ENCODE measurements at places on chromosomes 5 and 9.

DNA sequence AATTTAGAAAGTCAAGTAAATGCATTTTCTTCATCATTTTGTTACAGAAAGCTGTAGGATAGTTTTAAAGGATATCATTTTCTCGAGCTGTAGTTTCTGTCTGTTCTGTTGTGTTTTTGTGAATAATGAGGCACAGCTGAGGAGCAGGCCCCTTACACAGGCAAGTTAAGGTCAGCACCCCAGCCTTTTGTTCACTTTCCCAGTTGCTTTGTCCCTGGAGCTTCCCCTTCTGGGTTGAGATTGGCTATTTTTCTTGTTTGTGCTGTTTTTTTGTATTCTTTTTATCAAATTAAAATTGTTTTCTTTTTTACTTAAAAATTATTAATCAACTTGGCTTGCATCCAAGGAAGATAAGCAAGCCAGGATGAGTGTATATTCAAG is 213.8 kb upstream of the ACTBL2 start:
- DNase-seq, result no peak

DNA sequence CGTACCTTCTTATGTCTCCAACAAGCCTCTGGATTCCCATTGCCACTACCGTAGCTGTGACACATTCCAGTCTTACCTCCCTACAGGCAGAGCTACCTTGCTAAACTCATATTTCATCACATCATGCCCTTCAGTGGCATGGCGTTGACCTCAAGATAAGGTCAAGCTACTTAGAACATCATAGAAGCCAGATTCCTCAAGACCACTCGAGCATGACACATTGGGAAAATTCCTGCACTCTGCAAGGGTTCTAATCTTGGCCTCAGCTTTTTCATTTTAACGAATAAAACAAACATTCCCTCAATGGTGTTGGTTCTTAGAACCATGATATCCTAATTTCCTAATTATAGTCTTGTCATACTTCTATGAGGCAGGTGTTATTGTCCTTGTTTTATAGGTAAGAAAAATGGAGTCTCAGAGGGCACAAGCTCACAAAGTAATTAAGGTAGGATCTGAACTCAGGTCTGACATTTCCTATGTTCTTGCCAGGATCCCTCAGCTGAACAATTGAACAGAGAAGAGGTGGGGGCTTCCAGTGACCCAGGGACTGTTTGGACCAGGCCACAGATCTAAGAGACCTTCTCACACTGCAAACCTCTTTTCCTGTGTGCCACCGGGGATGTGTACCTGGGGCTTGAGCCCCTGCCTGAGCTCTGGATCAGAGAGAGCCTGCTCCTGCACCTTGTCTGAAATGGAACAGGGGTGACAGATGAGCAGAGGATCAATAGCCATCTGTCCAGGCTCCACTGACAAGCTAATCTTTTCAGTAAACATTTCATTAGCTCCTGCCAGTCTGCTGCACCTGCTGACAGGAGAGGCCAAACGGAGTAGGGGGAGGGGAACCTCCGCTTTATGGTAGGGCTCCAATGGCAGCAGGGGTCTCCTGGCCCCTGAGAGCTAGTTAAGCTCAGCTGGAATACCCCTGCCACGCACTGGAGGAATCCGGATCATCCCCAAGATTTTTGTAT is 49.3 kb downstream of the ALG2 start:
- no peak for DNase-seq

DNA sequence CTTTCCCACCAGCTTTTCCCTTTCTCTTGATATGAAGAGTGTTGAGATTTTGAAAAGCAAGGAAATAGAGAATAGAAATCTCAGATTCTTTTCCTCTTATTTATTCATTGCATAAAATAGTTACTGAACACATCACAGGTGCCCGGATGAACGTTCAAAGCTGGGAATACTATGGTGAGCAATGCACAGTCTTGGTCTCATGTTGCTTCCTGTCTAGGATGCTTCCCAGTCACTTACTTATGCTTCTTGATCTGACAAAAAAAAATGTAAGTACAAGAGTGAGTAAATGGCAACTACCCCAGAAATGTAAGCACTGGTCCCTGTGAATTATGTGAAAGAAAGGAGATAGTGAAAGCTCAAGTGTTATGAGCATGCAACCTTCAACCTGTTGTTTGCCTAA is 153.5 kb upstream of the S1PR3 start:
- no peak for DNase-seq

DNA sequence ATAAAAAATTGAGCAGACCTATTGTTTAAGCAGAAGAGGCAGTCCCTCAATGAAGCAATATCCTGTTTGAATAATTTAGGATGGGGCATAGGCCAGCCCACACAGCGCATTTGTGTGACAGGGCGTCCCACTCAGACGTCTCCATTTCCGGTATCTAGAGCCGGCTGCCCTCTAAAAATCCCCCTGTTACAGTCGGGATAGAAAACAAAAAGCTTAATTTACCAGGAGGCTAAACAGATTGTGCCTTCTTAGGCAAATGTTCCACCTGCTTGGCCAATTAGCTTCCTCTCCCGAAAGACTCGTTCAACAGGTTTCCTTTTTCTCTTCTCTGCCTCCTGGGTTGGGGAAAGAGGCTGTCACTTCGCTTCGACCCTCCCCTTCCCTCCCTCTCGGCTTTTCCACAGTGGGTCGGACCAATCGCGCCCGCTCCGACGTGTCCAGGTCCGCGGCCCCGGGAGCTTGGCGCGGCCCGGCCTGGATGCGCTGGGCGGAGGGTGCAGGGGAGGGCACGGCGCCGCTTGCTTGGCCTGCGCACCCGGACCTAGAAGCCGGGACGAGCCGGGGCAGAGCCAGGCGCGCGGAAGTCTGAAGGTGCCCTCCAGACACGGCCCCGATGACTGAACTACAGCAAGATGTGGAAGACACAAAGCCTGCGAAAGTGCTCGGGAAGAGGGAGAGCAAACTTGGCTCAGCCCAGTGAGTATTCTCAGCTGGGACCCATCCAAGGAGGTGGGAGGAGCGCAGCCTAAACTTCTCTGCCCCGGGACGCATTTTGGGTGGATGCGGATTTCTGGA is at the start of gene GRAMD2B:
Gene GRAMD2B, plus strand, starts transcription at position 416 of the 795 bp plus-strand sequence. Its CDS starts 198 bp downstream, at position 614.
- DNase-seq, result peak; percentile 57

DNA sequence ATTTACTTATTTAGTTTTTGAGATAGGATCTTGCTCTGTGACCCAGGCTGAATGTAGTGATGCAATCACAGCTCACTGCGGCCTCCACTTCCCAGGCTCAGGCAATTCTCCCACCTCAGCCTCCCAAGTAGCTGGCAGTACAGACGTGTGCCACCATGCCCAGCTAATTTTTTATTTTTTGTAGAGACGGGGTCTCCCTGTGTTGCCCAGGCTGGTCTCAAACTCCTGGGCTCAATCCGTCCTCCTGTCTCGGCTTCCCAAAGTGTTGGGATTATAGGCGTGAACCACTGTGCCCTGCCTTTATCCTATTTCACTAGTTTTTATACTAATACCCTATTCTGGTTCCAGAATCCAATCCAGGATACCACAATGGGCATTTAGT is 6.8 kb downstream of the RPS14 start:
- DNase-seq, result no peak

DNA sequence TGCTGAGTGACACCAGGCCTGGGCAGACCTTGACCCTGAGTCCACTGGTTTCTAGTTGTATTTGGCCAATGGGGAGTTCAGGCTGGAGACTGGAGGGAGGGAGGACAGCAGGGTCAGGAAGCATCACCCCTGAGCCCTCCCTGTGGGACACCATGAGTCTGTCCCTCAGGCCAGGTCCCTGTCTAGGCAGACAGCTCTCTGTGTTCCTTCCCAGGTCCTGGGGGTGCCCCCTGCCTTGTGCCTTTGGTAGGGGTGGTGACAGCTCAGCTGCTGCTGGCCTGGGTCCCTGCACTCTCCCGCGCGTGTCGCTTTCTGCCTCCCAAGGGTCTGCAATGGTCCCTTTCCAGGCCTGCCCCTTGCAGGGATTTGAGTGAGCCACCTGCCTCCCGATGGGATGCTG is 125.5 kb downstream of the OLFM1 start:
- DNase-seq, result no peak

DNA sequence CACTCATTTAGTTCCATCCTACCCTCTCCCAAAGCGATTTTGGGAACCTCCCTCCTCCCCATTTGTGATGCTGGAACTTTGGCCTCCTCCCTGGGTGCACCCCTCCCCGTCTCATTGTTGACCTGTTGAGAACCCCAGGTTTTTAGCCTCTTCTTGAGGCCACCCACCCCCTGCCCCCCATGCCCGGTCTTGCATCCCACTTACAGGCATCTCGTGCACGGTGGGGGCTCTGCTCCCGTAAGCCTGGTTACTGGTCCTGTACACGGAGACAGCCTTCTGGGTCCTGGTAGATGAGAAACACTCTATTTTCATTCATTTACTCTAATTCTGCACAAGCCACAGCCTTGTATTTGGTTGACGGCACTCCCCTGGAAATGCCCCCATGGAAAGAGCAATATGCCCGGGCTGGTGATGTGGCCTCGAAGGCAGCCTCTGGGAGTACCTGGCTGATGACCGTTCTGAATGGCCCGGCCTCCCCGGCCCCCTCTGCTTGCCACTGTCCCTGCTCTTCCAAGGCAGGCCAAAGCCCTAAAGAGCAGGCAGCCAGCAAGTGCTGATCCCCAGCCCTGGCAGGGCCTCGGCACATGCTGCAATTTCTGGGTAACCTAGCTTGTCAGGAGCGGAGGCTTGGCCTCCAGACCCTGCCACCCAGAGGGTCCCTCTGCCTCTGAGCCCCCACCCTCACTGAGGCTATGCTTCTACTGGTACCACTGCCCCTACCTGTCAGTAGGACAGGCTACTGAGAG is 1.9 kb upstream of the MRPS2 start:
- no peak for DNase-seq

DNA sequence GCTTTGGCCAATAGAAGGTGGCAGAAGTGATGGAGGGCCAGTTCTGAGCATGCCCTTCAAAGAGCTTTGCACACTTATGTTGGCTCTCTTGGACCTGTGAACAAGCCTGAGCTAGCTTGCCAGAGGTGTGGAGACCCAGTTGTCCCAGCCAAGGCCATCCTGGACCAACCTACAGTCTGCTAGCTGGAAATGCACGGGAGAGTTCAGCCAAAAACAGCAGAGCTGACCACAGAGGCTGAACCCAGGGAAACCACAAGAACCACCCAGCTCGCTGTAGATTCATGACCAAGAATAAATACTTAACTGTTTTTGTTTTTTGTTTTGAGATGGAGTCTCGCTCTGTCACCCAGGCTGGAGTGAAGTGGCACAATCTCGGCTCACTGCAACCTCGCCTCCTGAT is 65.4 kb upstream of the HAND1 start:
- no peak for DNase-seq

DNA sequence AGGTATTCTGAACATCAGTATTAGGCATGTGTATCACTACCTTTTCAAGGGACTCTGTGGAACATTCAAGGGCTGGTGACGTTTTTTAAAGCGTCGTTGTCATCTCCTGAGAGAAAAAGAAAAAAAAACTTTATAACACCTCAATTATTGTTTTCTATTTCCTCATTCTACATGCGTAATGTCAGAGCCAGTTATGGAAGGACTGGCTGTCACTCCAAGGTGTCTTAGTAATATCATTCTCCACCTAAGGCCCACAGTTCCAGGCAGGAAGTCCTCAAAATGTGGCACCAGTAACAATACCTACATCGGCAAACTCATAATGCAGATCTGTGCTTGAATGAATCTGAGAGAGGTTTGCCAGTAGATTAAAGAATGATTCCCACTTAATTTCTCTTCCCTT is 210.2 kb downstream of the SAXO1 start:
- DNase-seq, result no peak

DNA sequence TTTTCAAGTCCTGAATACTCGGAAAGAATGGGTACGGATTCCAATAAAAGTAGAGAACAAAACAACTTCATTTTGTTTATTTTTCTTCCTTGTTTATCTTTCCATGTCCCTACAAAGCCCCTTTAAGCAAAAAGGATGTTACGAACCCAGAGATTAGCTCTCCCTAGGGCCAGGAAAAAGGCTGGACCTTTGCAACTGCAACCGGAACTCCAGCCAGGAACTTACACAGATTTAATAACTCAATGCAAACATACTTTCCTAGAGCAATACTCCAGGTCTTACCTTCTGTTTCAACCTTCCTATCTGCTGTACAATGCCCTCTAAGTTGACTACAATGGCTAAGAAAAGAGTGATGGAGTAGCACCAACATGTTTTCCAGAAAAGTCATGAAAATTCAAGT is 7.0 kb downstream of the DENND1A start:
- no peak for DNase-seq

GRCh38 chr9:120895951-120896350 is 19.0 kb upstream of the PHF19 start:
- DNase-seq, result no peak

- no peak for DNase-seq
Observed at GRCh38 chr9:81132318-81132717, 557.0 kb downstream of the TLE1 start.

DNA sequence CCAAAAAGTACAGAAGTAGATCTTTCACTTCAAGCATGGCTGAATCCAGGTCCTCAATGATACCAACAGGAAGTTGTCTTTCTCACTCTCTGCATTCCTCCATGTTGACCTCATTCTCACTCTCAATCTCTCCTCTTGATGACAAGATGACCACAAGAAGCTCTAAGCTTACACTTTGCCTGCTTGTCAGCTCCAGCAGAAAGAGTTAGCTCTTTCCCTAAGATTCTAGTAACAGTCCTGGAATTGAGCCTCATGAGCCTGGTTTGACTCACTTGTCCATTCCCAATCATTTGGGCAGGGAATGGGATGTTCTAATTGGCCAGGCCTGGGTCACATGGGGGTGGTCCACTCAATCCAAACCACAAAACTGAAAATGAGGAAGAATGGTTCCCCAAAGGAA is 3.3 kb upstream of the CLTA start:
- DNase-seq, result no peak

GRCh38 chr5:40976836-40977235 is 67.5 kb downstream of the C7 start:
- DNase-seq, result no peak

DNA sequence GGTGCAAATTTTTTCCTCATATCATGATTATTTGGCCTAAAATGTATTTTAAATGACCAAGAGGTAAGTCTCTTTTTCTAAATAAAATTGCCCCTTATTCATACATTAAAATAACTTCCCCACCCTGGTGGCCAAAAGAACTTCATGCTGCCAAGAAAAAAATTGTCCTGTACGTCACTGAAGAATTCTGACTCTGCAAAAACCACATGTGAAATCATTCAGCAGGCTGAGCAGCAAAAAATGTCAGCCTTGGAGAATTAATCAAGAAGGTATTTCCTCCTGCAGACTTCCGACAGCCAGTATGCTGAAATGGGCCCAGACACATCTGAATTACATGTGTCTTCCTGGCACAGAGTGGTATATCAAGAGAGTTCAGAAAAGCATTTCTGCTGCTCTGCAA is 94.6 kb upstream of the HMHB1 start:
- DNase-seq, result no peak

Measured in effector memory CD8-positive, alpha-beta T cell (primary cell).